ENCODE measurements at places on chromosomes 6 and 20. TPM values are rescaled to one million over a fixed set of nuclear protein-coding genes. Genes with fewer than 3 reads are reported as not detected.

RIPOR3 gene
- 0.68 TPM for total RNA-seq

ENPP1 gene
- total RNA-seq, result 0.98 TPM

COL19A1 gene
- total RNA-seq, result not detected

VTA1 gene
- 49.8 TPM for total RNA-seq

PTCHD4 gene
- total RNA-seq, result 6.1 TPM

VIP gene
- 0.56 TPM for total RNA-seq

FHL5 gene
- not detected for total RNA-seq

CLPSL2 gene
- total RNA-seq, result not detected

SLC16A10 gene
- 0.19 TPM for total RNA-seq

DAAM2 gene
- total RNA-seq, result 0.14 TPM

SYNE1 gene
- 52.9 TPM for total RNA-seq

ADA gene
- total RNA-seq, result 15.3 TPM

GJA10 gene
- not detected for total RNA-seq

ID4 gene
- 0.85 TPM for total RNA-seq

SLC44A4 gene
- total RNA-seq, result 0.17 TPM

HTR1E gene
- not detected for total RNA-seq

CCDC170 gene
- total RNA-seq, result not detected

VARS1 gene
- 39.7 TPM for total RNA-seq

NEDD9 gene
- total RNA-seq, result 158 TPM

BCKDHB gene
- 15.0 TPM for total RNA-seq

Measured in dermis blood vessel endothelial cell (primary cell).